ENCODE measurements at places on chromosomes 2 and 18.
A peak's percentile ranks its signal among the peaks of the same experiment; 100 is the strongest.

- peak; percentile 63 for DNase-seq
These were observed 26.0 kb downstream of the ACADL start for GRCh38 chr2:210199186-210199765.

DNA sequence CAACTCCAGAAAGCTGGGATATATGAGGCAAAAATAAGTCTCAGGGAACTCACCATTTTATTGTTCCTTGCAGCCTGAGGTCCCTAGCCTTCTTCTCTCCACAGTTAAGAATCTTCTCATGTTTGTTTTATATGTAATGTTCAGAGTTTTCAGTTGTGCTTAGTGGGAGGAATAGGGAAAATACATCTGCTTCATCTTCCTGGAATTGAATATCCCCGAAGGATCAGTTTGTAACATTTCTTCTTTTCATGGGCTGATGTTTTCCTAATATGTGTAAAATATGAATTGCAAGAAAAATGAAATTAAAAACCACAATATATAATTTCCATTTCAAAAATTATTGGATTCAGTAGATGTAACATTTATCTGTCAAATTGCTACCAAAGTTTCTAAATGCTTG lies 8.0 kb downstream of the GALNT1 start:
- no peak for DNase-seq

DNA sequence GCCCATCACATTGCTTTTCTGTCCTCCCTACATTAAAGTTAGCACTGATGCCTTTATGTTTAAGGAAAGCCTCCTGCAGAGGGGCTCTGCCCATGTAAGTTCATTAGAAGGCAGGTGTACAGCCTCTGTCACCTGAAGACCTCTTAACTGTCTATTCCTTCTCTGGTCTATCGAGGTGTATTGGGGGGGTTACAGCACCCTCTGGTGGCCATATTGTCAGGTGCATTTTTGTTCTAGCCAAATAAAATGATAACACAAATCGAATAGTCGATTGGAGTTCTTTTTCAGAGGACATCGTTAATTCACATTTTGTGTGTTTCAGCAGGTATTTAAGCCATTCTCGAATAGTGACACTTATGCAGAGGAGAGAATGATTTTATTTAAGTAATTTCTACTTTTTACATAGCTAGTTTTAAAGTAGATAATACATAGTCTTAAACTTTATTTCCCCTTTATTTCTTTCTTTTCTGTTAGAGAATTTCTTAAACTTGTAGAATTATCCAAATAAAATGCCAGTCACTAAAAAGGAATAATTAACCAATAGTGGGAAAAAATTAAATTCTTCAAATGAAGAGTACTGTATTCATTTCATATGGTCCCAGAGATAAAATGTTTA lies 136.8 kb downstream of the NEDD4L start:
- peak; percentile 53 for DNase-seq

DNA sequence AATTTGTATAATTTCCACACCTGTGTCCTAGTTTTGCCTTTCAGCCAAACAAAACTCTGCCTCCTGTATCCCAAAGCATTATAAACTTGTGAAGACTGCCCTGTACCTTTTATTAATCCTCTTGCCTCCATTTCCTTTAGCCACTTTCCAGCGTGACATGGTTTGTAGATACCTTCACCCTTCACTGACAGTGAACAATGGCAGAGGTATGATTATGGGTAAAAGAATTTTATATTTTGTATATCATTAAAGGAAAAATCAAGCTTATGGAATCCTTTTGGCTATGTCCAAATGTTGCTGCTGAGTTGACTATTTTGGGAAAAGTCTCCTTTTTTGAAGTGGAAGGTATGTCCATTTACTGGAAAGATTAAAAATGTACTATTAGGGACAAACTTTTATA lies 251.7 kb downstream of the HNMT start:
- no peak for DNase-seq

GRCh38 chr2:7346336-7346735 lies 429.1 kb downstream of the RNF144A start:
- no peak for DNase-seq

GRCh38 chr2:109045505-109045904 lies 56.5 kb upstream of the EDAR start:
- DNase-seq: no peak

DNA sequence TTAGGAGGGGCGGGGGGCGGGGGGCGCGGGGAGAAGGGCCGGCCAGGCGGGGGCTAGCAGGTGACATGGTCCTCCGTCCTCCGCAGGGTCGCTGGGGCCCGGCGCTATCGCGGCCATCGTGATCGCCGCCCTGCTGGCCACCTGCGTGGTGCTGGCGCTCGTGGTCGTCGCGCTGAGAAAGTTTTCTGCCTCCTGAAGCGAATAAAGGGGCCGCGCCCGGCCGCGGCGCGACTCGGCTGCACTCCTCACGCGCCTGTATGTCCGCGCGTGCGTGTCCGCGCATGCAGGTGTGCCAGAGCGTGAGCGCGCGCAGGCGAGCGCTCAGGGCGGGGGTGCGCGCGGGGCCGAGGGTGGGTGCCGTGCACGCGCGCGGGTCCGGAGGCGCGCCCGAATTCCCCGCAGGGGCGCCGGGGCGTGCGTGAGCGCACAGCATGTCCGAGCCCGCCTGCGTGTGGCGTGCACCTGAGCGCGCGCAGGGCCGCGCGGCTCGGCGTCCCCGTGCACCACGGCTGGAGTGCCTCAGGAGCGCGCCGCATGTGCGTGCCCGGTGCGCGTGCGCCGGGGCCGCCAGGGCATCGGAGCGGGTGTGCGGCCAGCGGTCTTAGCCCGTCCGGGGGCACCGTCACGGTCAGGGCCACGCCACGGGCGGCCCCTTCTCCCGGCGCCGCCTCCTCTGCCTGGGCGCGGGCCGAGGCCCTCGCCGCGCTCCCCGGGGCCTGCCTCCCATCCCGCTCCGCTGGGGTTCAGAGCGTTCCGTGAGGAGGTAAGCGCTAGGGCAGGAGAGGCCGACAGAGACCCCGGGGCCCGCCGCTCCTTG lies 6.3 kb downstream of the SNORC start:
- DNase-seq: no peak

DNA sequence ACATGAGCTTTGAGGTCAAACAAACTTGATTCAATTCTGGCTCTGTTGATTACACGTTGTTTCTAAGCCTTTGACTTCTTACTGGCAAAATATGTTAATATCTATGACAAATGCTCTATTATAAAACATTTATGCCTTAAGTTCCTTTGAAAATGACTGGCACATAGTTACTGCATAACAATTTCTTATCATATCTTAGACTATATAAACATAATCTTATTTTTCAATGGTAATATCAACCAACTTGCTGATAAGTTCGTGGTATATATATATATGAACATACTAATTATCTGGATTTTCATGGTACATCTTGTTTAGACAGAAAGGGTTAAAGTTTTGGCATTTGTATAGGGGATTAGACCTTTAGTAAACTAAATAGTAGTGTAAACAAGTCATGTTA lies 645.6 kb upstream of the ZNF804A start:
- no peak for DNase-seq

GRCh38 chr18:48627216-48627615 lies 88.4 kb downstream of the CTIF start:
- no peak for DNase-seq

DNA sequence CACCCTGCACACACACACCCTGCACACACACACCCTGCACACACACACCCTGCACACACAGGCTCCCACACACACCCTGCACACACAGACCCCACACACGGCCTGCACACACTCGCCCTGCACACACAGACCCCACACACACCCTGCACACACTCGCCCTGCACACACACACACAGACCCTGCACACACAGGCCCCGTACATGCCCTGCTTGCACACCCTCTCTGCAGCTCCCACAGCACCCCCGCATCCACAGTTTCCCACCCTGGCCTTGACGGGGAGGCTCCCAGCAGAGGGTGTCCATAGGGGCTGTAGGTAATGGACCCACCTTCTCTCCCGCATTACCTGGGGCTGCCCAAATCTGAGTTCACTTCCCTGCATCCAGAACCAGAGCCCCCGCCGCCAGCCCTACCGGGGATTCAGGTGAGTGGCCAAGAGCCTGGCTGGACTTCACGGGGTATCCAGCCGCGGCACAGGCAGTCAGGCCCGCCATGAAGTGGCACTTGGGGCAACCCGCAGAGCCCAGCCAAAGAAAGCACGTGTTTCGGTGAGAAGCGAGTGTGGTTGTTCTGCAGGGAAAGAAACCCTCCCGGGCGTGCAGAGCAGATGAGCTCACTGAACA lies 88.6 kb upstream of the GPC1 start:
- DNase-seq: no peak

- no peak for DNase-seq
These were observed 129.1 kb downstream of the MYO3B start for GRCh38 chr2:170307052-170307451.

GRCh38 chr2:57880446-57880845 lies 166.2 kb upstream of the VRK2 start:
- DNase-seq: no peak

GRCh38 chr2:96945014-96945413 lies 41.4 kb downstream of the FAM178B start:
- no peak for DNase-seq

GRCh38 chr2:121502246-121502645 lies 28.4 kb upstream of the RNU4ATAC start:
- peak; percentile 42 for DNase-seq

GRCh38 chr2:203649176-203649814 lies 57.1 kb upstream of the CD28 start:
- no peak for DNase-seq

- DNase-seq: peak; percentile 46
These were observed 52.7 kb upstream of the MAPK4 start for GRCh38 chr18:50507120-50507590.

GRCh38 chr18:31637445-31637844 lies 45.8 kb downstream of the TTR start:
- no peak for DNase-seq

- DNase-seq: peak; percentile 28
These were observed 68.6 kb downstream of the CAB39 start for GRCh38 chr2:230781130-230781797.

DNA sequence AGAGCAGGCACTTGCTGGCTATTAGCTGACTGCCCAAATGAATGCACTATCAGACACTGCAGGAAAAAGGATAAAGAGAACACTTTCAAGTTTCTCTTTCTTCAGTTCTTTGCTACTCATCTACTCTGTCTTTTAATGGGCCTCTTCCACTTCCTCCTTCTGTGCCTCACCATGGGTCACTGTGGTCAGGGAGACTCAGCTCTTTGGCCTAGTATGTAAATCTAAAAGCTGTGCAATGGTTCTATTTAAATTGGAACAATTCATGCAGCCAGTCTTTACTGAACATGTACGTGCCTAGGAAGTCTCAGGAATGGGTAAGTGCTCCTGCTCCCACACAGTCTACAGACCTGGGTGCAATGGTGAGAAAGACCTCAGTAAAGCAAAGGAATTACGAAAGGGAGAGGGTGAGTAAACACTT lies 79.1 kb upstream of the DNMT3A start:
- no peak for DNase-seq

DNA sequence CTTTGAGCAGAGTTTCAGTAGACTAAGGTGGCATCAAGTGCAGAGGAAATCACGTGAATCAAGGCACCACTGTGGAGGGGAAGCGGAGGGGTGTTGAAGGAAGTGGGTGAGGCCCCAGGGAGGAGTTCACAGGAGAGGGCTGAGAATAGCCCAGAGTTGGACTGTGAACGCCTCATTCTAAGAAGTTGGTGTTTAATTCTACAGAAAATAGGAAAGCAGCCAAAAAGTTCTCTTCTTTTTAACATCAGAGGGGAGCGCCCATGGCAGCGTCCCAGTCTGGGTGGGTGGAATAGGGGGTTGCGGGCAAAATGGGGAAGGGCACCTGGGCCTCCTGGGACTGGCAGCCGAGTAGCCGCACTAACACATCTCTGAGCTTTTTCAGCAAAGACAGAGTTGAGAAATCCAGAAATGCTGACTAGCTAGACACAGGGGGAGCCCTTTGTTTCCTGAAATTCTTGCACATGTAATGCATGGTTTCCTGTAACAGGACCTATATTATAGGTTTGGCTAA lies 97.0 kb downstream of the NEB start:
- DNase-seq: no peak

DNA sequence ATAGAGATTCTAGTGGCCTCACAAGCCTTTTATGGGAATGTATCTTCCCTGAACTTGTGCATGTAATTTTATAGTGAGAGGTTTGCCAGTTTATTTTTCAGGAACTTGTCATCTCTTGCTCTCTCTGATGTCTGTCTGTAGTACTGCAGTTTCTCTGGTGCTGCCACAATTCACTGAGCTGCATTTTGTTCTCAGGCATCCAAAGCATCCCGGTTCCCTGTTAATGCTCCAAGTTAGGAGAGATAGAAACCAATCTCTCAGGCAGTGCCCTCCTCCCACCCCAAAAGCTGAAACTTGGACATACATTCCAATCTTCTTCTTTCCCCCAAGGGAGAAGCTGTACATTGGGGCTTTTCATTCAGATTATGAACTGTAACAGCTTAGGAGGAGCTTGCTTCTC lies 30.1 kb upstream of the GRB14 start:
- DNase-seq: no peak

DNA sequence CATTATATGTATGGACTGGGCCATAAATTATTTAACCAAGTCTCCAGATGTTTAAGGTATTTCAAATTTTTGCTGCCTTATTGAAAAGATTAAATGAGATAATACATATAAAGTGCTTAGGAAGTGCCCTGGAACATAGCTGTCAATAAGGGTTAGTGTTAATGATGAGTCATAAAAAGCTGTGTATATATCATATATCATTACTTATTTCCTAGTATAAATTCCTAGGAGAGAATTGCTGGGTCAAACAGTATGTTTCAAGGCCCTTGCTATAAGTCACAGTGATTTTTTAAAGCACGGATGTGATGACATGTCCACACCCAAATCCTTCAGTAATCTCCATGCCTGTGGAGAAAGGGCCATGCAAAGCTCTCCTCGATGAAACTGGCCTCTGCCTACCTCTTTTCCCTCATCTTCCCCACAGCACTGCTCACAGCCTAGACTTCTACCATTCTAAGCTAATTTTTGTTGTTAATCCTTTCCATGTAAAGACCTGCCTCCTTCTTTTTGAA lies 8.5 kb downstream of the ZNF2 start:
- DNase-seq: no peak

- DNase-seq: no peak
These were observed 95.1 kb downstream of the MYO5B start for GRCh38 chr18:50099725-50100407.

- no peak for DNase-seq
These were observed 32.3 kb downstream of the TMEM18 start for GRCh38 chr2:644871-645270.
